Fibroblast of skin of right biceps (primary cell): ENCODE measurements at places on chromosomes 2 and 18.
A peak's percentile ranks its signal among the peaks of the same experiment; 100 is the strongest.

DNA sequence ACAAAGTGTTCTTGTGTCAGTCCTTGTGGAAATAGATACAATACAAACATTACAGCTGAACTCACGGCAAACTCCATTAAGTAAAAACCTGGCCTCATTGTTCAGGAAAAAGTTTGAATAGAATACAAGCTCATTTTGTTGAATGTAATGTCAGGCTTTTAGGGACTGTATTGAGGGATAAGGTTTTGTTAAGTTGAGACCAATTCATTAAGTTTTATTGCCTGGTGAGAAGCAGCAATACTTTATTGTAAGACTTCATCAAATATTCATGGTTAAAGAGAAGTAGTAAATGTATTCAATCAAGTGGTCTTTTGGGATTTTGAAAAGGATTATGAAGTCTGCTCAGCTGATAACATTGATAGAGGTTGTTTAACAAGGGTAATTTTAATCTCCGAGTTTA is 35.4 kb upstream of the METAP1D start:
- no peak for DNase-seq

DNA sequence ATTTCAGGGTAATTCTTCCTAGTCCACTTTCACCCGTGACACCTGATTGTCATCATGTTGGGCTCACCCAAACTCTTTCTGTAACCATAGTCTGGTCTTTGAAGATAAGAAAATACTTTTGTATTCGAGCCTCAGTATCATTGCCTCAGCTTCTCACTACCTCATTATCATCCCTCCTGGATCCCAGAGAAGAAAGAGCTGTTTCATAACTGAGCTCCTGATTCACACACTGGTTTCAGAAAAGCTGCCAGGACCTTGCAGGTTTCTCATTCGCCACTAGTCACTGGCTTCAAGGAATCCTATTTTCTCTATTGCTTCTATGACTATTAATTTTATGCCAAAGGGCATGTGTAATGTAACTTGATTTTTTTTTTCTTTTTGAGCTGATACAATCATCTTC is 2.9 kb upstream of the CRIM1 start:
- peak; percentile 80 for DNase-seq

DNA sequence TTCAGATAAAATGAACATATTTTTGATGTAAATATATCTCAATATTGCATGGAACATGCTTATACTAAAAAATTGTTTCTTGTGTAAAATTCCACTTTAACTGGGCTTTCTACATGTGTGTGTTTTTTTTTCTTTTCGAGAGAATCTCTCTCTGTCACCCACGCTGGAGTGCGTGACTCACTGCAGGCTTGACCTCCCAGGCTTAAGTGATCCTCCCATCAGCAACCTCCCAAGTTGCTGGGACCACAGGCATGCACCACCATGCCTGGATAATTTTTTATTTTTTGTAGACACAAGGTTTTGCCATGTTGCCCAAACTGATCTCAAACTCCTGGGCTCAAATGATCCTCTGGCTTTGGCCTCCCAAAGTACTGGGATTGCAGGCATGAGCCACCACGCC is 254.6 kb downstream of the LOXHD1 start:
- peak; percentile 66 for DNase-seq

GRCh38 chr2:123502931-123503330 is 522.2 kb upstream of the CNTNAP5 start:
- peak; percentile 54 for DNase-seq

DNA sequence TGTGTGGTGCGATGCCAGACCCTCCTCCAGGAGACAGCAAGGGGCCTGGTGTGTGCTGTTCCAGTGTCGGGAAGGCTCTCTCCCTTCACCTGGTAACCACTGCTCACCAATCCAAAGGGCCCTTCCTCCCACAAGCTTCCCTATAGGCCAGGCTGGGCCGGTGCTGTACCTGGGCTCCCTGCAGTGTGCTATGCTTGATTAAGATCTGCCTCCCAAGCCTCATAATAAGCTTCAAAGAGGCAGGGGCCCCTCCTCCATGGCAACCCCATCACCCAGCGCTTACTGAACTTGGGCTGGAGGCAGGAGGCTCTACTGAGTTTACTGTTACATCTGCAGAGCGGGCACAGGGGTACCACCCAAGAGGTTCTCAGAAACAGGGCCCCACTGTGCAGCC is 4.5 kb upstream of the MAL start:
- DNase-seq: no peak

DNA sequence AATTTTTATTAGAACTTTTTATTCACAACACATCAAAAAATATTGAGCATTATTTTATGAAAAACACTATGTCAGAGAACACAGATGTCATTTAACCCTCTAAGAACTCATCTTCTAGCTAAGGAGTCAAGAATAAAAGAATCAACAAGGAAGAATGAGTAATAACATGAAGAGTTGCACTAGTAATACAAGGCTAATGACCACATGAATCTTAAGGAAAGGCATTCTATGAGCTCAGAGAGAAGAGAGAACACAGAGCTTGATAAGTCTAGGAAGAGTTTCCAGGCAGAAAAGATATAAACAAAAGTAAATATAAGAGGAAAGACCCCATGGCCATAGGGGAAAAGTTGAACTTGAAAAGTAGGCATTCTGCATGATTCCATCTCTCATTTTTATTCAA is 166.5 kb downstream of the MAIP1 start:
- DNase-seq: peak; percentile 16

GRCh38 chr18:67379981-67380380 is 136.5 kb downstream of the DSEL start:
- DNase-seq: peak; percentile 54

- DNase-seq: no peak
Observed at GRCh38 chr2:230209422-230210051, 10.2 kb downstream of the SP110 start.

DNA sequence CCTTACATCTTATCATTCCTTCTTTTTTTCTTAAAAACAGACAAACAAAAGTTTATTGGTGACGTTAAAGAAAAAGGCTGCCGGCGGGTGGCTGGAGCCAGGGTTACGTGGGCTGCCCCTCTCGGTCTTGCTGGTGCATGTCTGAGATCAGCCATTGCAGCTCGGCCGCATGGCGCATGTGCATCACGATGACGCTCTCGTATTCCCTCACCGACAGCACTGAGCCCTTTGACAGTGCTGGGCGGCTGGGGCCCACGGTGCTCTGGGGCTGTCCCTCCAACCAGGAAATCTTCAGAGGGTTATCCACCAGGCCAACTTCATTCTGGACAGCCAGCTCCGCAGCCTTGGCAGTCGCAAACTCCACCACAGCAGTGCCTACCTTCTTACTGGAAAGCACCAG is 1081.8 kb upstream of the TMEFF2 start:
- DNase-seq: no peak

DNA sequence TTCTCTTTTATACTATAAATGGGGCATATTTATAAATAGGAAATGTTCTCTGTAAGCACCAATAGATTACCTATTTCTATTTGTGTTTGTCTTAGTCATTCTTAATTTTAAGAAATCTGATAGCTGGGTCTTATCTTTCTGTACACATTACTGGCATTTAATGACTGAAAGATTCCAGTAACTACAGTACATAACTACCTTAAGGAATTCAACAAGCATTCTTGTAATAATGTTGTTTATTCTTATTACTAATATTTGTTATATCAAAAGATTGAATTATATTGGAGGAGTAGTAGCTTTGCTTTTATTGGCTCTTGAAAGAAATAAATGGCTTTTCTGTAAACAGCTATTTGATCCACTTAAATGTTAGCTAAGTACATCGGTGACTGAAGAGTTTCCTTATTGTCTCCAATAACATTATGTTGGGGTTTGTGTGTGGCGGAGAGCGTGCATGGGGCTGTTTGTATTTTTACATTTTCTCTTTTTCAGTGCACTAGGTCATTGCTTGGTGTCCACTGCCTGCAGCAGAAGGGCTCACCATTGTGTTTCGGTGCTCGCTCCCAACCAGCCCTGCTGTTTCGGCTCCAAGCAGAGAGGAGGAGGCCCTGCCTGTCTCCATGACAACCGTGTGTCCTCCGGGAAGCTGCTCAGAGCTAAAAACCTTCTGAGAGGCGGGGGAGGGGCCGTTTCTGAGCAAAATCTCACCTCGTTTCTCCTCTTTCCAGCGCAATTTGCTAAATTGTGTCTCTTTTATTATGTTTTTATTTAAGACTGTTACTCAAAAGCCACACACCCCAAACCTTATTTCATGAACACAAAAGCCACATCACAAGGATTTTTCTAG is 112.5 kb upstream of the SLC38A11 start:
- peak; percentile 64 for DNase-seq

DNA sequence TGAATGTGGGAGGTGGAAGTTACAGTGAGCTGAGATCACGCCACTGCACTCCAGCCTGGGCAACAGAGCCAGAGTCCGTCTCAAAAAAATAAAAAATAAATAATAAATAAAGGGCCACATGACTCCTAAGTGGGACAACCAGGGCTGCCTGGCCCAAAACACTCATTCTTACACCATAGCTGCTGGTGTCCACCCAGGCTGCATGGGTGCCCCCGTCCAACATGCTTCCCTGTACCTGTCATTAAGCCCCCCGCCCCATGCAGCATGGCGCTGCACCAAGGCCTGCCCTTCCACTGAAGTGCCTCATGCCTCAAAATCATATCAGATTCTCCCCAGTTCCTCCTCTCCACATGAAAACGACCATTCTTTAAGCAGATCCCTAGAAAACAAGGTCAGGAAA is 10.8 kb downstream of the GALM start:
- no peak for DNase-seq

DNA sequence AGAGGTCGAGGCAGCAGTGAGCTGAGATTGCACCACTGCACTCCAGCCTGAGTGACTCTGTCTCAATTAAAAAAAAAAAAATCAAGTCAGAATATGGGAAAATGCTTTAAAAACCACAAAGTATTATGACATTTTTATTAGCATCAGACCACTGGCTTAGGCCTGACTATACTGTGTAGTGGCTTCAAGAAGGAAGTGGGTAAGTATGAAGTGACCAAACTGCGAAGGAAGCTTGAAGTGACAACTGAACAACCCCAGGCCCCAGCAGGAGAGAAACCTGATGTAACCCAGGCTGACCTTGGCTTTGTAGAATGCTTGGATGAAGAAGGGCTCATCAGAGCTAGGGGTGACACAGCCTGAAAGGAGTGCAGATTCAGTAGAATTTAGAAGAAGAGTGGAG is 21.4 kb upstream of the HAAO start:
- DNase-seq: no peak

- DNase-seq: no peak
Observed at GRCh38 chr2:30339071-30339470, 107.7 kb downstream of the LBH start.

- no peak for DNase-seq
Observed at GRCh38 chr2:220114443-220114842, 487.0 kb downstream of the SLC4A3 start.

DNA sequence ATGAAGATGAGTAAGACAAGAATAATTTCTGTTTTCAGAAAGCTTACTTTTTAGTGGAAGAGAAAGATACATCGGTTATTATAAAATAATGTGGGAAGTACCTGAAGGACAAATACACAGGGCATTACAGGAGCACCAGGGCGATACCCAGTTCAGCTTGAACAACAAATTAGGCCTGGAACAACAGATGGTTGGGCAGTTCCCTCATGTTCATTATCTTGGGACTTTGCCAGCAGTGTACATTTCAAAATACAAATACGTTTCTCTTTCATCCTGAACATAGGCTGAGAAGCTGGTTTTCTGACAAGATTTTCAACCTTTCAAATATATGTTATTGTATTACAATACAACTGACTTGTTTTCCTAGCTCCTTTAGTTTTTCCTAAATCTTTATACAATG is 79.6 kb downstream of the TGIF1 start:
- DNase-seq: no peak

- DNase-seq: no peak
Observed at GRCh38 chr2:169925968-169926367, 98.7 kb downstream of the UBR3 start.

DNA sequence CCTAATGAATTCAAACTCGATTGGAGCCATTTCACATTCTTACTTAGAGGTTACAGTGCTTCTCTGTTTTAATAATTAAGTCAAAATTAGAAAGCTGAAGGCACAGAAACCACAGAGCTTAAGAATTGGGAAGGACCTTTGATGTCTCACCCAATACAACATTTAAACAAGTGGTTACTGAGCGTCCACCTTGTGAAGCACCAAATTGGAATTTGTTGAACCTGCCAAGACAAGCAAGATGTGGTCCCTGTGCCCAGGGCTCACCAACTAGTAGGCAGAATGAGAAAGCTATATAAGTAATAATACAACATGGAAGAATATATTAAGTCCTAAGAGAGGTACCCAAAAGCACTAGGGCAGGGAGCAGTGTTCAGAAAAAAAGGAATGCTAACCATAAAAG is 64.5 kb upstream of the NPAS2 start:
- DNase-seq: no peak

DNA sequence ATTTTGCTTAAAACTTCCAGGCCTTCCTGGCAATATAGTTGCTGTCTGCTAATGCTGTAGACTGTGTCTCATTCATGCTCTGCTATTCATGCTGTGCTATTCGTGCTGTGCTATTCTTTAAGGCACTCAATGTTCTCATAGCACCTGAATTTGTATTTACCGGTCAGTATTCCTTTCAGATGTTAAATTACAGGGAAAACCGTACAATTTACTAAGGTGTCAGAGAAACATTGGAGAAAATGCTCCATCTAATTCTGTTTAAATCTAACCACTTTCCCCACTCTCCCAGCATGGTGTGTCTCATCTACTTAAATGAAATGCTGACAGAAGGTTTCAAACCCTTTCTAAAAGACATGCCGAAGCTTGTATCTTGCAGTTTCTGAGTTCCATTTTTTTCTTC is 25.0 kb downstream of the FAM171B start:
- no peak for DNase-seq
